Left renal cortex interstitium (tissue), 4 donors: ENCODE measurements at places on chromosomes 3 and 15.

GRCh38 chr15:84883916-84884781, at the start of gene SLC28A1:
SLC28A1 (plus strand) TSS chr15:84884662; CDS start chr15:84887761, 3,099 bp downstream.
- DNase-seq, result no peak

- no peak for DNase-seq
Measured at GRCh38 chr3:150662410-150663200, 41.1 kb downstream of the ERICH6 start.

- DNase-seq, result no peak
Measured at GRCh38 chr3:148230473-148230872, 467.2 kb upstream of the AGTR1 start.

DNA sequence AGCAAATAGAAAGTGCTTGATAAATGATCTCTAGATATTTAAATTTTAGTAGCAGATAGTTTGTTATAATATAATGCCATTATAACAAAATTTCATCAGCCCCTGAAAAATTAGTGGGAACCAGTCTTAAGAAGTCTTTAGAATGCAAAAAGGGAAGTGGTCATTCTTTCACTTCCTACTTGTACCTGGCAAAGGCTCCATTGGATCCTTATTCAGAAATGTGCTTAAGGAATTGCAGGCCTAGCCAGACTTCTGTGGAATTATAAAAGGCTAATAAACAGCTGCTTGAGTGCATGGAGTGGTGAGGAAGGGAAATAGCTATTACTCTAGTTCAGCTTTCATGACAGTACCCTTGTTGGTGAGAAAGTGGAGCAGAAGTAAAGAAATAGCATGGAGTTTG, 24.2 kb downstream of the PPM1L start:
- no peak for DNase-seq

DNA sequence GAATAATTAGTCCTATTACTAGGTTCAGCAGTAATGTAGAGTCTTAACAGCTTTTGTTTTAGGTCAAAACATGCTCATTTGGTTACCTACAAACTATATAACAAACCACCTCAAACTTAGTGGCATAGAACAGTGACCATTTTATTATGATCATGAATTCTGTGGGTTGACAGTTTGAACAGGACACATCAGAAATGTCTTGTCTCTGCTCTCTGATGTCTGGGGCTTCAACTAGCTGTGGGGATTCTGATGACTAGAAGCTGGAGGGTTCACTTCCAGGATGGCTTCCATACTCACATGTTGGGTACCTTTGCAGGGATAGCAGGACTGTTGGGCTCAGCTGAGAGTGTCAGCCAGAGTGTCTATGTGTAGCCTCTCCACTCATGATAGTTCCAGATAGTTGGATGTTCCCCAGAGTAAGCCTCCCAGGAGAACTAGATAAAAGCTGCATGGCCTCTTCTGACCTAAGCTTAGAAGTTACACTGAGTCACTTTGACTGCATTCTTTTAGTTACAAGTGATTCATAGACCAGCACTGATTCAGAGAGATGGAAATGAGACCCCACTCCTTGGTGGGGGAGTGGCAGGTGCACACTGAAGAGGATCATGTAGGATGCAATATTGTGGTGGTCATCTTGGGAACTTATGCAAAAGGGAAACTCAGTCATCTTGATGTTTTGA, 32.6 kb downstream of the PLCL2 start:
- no peak for DNase-seq

GRCh38 chr3:151200586-151200985, 2.4 kb downstream of the GPR171 start:
- DNase-seq, result no peak

GRCh38 chr3:32018757-32019564, 37.4 kb downstream of the ZNF860 start:
- DNase-seq, result no peak

- no peak for DNase-seq
Measured at GRCh38 chr3:194369522-194370279, at the start of gene LRRC15. LRRC15 (minus strand) TSS chr3:194369743; CDS start chr3:194361043, 8,700 bp downstream.

DNA sequence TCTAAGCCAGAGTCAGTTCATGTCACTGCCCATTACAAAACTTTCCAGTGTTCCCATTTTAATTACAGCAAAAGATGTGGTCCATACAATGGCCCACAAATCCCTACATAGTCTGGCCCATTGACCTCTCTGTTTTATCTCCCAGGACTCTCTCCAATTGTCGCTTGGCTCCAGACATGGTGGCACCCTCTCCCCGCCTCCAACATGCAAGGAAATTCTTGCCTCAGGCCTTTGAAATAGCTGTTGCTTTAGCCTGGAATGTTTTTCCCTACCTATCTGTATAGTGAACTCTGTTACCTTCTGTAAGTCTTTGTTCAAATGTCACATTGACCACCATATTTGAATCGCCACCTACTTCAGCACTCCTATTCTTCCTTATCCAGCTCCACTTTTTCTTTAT, 377.3 kb upstream of the MCTP2 start:
- no peak for DNase-seq

- DNase-seq, result peak; percentile 23
Measured at GRCh38 chr3:150495563-150496168, 50.6 kb downstream of the SERP1 start.

GRCh38 chr3:63705092-63705645, 52.7 kb downstream of the SNTN start:
- no peak for DNase-seq

GRCh38 chr3:185999221-185999620, 61.4 kb upstream of the TRA2B start:
- DNase-seq, result no peak

- no peak for DNase-seq
Measured at GRCh38 chr3:150335631-150336030, 72.5 kb upstream of the TSC22D2 start.

- DNase-seq, result no peak
Measured at GRCh38 chr3:54600441-54601204, 327.2 kb downstream of the LRTM1 start.

- DNase-seq, result no peak
Measured at GRCh38 chr3:156811089-156811862, 14.9 kb upstream of the LEKR1 start.

DNA sequence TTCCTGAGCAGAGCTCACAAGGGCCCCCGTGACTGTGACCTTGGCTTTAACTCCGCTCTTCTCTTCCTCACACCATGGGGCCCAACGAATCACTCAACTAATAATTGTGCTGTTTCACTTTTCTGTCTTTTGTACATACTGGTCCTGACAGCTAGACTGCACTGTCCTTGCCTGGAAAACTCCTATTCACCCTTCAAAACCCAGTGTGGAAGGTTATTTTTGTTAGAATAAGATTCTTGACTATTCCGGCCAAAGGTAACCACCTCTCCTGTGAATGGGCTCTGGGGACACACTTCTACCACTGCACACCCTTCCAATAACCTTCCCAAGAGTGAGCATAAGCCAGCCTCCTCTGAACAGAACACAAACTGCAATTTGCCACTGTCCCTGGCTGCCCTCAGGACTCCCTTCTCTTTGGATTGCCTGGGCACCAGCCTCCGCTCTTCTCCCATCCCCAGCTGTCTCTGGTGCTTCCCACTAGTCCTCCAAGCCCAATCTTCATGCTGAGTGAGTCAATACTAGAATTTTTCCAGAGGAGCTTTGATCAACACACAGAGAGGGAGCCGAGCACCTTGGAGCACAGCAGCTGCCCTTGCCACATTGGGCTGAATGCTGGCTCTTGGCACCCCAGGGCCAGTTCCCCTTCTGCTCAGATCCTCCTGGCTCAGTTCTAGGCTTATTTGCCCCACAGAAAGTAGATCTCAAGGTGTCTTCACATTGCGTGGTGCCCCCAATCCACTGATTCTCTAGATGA, 2.1 kb downstream of the SCN5A start:
- DNase-seq, result no peak

DNA sequence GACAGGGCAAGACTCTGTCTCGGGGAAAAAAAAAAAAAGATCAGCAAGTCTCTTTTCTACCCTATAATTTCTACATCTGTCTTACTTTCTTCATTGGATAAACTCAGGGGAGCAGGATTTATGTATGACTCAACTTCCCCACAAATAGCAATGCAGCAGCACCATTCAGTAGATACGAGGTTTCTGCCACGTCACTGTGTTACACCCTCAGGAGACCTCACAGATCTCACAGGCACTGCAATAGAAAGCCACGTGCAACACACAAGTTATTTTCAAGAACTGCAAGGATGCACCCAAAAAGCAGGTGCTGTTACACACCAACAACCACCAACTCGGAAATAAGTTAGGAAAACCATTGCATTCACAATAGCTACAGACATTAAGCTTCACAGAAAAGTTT, 30.2 kb downstream of the TSPAN3 start:
- no peak for DNase-seq

- no peak for DNase-seq
Measured at GRCh38 chr3:11774296-11774877, 72.3 kb downstream of the TAMM41 start.

- no peak for DNase-seq
Measured at GRCh38 chr3:170614214-170614966, 28.5 kb upstream of the SLC7A14 start.

DNA sequence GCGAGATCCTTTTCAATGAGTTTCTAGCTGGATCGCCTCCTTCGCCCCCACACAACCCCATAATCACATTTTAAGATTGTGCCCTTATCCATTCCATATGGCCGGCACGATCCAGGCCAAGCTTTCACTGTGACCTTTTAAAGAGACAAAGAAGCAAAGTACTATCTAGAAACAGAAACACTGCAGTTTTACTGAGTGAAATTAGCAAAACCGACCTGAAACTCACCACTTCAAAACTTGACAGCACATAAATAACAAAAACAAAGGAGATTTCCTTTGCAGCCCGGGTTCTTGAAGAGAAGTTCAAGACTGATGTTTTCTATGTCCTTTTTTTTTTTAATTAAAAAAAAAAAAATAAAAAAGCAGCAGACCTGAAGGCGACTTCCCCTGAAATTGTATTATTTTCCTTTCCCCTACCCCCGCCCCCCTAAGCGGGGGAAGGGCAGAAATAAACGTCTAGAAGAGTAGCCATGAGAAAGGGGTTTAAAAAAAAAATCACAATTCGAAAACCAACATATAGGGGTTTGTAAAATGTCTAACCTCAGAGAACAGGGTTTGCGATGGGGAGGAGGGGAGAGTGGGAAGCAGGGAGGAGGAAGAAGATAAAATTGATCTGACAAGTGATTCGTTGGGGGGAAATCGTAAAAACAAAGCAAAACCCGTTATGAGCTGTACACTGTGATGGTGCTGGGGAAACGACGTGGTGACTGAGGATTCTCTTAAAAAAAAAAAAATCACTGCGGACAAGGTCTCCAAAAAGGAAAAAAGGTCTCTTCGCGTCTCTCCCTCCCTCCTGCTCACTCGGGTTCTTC, 1.5 kb downstream of the SATB1 start:
- DNase-seq, result no peak

DNA sequence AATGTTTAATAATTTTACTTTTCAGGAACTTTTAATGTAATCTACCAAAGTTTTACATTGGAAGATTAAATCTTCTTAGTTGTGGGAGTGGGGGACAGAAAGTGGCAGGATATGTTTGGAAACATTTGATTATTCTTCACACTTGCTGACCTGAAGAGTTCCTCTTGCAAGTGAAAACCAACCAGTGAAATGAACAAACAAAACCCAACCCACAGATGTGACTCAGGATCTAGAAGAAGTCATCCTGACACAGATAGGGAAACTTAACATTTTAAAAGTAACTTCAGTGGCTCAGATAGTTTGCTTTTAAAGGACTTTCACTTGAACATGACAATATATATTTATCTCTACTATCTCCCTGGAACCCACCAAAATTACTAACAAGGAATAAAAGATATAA, 55.4 kb downstream of the ASTE1 start:
- no peak for DNase-seq

- DNase-seq, result no peak
Measured at GRCh38 chr3:149101154-149101553, 14.8 kb upstream of the HLTF start.

DNA sequence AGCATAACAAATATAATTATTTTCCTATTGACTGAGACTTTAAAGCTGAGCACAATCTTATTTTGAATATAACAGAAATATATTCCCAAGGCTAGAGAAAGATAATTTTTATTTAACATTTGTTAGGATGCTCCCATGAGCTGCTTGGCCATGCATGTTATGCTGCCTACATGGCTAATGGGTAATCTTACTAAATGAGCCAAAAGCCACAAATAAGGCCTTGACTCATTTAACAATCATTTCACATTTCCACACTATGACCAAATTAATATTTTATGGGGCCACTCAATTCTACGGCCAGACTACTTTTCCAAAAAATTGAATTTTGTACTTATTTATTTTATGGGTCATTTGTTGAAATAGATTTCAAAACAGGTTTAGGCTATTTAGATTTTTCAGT, 141.7 kb downstream of the MEIS2 start:
- no peak for DNase-seq

- no peak for DNase-seq
Measured at GRCh38 chr3:176824811-176825210, 372.5 kb downstream of the TBL1XR1 start.
